ENCODE measurements at places on chromosomes 3 and 15.

DNA sequence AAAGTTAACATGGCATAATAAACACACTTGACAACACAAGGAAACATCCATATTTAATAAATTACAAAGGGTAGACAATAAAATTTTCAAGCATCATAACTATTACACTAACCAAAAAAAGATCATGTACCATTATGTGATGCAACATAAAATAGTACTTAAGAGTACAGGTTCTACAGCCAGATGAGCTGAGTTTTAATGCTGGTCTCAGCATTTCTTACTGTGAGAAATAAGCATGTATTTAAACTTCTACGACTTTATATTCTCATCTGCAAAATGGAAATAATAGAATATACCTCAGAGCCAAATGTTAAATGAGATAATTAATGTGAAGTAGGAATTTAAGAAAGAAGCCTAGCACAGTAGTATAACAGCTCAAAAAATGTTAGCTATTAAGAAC, 33.7 kb upstream of the SLC12A8 start:
- DNase-seq, result no peak

DNA sequence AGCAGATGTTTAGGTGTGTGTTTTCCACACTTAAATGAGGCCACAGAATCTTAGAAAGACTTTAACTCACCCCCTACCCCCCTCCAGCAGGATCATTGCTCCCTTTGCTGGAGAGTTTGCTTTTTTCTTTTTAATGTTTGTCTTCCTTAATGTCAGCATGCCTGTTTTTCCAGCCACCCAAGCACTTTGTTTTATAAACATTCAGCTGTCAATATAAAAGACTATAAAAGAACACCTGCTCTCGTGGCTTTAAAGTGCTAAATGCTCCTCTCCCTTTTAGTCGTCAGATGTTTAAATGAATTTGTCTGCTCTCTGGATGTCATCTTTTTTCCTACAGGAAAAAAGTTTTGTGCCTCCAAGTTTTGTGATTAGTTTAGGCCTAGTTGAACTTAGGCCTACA, 61.7 kb downstream of the SIDT1 start:
- no peak for DNase-seq

DNA sequence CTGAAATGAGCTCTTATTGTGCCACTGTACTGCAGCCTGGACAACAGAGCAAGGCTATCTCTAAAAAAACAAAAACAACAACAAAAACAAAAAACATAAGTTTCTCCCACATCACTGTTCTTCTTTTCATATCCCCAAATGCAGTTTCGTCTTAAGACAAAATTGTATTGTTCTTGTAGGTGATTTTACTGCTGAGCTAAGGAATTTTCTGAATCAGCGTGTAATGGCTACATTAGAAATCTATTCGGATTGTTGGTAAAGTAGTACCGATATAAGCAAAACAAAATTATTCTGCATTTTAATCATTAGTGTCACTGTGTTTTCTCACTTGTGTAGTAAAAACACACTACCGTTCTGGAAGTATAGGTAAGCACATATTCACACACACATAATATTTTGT, 512.5 kb downstream of the ROBO1 start:
- DNase-seq, result no peak

DNA sequence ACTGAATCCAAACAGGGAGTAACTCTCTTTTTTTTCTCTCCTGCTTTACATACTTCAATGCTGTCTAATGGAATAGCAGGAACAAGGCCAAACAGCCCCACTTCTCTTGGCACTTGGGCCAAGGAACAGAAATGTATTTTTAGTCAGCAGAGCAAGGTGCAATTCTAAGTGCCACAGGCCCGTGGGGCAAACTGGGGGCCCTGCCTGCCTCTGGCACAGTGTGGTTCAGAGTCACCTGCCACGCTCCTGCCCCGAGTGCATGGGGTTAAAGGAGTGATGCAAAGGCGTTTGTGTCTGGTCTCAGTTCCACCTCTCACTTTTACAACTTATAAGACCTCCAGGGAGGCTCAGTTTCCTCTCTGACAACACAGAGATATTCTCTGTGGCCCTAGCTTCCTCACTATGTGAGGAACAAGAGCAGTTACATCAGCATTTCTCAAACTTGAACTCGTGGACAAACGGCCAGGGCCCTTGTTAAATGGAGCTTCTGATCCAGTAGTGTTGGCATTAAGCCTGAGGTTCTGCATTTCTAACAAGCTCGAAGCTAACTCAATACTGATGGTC, 51.3 kb downstream of the LRIG1 start:
- DNase-seq, result no peak

DNA sequence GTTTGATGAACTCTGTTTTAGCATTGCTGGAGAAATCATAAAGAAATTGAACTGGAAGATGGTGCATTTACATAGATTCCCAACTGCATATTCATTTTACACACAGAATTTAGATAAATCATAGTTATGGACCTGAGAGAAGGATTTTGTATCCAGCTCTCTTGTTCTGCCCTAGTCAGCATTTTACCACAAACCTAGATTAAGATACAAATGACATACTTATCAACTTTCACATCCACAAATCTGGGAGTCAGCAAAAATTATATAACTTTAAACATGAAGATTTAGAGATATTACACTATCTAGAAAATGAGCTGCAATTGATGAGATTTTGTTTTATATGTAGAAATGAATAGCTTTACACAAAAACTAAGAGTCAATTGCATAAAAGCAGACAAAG, 632.8 kb downstream of the IGSF11 start:
- no peak for DNase-seq

GRCh38 chr3:170808041-170808440, 62.0 kb downstream of the RPL22L1 start:
- DNase-seq, result no peak

DNA sequence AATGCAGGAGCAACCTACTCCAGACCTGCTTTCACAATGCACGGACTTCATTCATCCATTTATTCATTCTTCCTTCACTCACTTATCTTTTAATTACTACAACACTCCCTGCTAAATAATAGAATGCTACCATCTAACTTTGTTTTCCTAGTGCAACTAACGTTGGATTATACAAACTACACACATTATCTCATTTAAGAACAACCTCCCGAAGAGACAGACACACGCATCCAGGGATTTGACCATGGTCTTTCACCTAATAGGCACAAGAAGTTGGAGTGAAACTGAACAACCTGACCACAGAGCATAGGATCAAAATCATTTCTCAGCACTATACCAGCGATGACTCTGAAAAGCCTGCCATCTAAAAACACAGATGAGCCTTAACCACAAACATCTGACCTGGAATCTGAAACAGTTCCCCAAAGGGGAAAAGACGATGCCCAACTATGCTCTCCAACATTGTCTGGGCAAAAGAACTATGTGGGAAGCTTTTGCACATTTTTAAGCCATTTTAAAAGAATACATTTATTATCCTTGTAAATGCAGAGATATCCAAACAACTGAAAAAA, 21.0 kb downstream of the ZNF385D start:
- no peak for DNase-seq

GRCh38 chr15:92289733-92290132, 103.9 kb upstream of the ST8SIA2 start:
- no peak for DNase-seq

DNA sequence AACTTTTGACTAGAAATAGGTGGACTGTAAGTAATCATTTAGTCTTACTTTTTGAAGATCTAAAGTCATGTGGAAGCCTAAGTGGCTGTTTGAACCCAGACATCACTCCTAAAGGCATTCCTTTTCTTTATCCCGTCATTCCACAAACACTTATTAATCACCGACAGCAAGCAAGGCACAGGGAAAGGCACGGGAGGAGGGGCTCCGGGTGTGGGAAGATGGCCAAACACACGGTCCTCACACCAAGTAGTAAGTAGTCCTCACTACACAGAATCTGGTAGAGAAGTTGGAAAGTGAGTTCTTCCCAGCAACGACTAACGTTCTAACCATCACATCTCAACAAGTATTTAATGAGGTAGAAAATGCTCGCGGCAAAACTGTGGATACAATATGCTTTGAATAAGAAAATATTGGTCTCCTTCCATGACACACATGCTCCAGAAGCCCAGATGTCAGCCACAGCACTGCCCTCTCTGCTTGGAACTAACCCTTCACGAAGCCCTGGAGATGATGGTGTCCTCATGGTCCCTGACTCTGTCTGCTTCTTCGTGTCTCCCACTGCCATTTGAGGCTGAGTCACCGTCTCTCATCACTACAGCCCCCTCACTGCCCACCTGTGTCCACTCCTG, 202.2 kb downstream of the OPA1 start:
- DNase-seq, result no peak
